ENCODE measurements at places on chromosomes 3 and 15. TPM values are rescaled to one million over a fixed set of nuclear protein-coding genes. Genes with fewer than 3 reads are reported as not detected.
A peak's percentile ranks its signal among the peaks of the same experiment; 100 is the strongest.

KCNH8 gene
- total RNA-seq: not detected

GRCh38 chr15:39153058-39153714, 427.7 kb upstream of the THBS1 start:
- no peak for DNase-seq

DNA sequence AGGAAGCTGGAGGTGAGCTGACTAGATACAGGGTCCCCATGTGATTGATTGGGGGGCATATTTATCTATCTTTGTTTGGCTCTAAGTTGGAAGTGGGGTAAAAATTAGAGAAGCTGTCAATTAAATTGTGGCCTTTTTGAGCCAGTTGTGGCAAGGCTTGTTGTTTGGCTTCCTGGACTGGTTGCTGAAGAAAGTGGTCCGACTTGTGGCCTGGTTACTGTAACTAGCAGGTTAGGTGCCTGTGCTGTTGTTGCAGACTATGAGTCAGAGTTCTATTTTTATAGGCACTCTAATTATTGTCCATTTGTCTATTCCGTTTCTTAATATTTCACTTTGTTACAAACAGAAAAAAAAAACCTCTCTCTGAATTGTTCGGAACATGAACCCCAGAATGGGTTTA, 129.1 kb upstream of the CNTN6 start:
- DNase-seq: no peak

- DNase-seq: peak; percentile 25
These were observed 27.3 kb upstream of the NMB start for GRCh38 chr15:84685304-84685703.

DNA sequence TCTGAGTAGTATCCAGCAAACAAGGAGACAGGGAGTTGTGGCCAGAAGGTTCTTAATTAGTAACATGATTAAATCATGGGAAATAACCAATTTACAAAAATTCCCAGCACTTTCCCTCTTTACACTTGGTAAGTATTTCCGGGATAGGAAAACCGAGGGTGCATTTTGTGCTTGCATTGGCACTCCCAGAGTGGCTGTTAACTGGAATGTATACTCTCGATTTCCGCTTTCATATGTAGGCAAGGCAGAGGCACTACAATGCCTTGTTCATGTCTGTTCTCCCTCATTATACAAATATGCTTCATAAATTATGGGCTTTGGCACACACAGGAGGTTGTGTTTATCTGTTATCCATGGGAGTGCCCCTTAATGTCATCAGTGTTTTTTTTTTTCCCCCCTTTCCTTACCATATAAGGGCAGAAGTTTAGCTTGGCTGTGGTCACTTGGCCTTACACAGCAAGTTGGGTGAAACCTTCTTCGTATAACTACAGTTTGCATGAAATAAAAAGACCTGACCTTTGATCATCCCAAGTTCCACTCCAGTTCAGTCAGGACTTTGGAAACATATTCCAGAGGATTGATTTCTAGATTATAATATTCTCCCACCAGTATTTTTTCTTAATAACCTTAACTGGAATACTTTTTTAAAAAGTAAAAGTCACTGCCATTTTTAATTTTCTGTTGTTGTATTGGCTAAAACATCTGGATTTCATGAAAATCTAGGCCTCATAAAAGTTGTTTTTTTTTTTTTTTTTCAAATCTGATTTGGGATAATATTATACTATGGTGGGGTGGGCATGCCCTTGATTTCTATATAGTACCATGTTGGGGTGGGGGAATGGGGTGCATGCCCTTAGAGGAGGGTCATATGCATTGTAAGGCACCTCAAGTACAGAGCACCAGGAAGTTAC, 8.9 kb downstream of the TPM1 start:
- DNase-seq: peak; percentile 94

ALPK3 gene
- total RNA-seq: not detected
